ENCODE measurements at places on chromosomes 5 and 9.

DNA sequence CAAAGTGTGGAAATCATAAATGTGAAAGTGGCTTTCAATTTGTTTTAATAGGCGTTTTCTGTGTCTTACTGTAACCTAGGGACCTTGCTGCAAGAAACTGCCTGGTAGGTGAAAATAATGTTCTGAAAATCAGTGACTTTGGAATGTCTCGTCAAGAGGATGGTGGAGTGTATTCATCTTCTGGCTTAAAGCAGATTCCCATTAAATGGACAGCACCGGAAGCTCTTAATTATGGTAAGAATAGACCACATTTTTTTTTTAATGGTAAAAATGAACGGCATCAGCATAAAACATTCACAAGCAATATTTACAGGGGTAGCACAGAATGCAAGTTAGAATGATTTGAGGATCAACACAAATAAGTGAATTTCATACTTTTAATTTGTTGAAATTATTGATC, 229.1 kb downstream of the PJA2 start:
- DNase-seq = no peak

DNA sequence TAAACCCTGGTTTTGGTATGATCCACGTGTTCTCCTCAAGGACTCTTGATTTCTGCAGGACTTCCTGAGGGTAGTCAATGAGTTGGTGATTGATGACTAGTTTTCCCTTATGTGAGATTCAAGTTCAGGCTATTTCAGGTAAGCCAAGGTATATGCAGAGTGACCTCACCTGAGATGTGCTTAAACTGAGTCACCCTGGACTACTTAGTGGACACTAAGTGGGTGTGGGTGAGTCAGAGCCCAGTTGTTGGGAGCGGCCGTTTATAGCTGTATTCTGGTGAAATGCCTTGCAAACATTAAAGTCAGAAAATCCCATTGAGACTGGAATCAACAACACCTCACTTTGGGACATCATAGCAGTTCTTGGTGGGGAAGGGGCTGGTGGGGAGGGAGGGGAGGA, 62.9 kb downstream of the SLC28A3 start:
- DNase-seq = no peak

DNA sequence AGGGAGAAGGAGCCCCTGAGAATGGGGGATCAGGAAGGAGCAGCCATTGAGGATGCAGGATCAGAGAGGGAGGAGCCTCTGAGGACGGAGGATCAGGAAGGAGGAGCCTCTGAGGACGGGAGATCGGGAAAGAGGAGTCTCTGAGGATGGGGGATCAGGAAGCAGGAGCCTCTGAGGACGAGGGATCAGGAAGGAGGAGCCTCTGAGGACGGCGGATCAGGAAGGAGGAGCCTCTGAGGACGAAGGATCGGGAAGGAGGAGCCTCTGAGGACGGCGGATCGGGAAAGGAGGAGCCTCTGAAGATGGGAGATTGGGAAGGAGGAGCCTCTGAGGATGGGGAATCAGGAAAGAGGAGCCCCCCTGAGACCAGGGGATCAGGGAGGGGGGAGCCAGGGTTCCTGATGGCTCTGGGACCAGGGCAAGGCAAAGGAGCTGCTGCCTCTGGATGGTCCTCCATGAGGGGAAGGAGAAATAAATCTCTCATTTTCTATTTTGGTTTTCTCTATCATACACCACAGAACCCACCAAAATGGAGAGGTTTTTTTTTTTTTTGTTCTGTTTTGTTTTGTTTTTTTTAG, 22.6 kb upstream of the SARDH start:
- DNase-seq = no peak

DNA sequence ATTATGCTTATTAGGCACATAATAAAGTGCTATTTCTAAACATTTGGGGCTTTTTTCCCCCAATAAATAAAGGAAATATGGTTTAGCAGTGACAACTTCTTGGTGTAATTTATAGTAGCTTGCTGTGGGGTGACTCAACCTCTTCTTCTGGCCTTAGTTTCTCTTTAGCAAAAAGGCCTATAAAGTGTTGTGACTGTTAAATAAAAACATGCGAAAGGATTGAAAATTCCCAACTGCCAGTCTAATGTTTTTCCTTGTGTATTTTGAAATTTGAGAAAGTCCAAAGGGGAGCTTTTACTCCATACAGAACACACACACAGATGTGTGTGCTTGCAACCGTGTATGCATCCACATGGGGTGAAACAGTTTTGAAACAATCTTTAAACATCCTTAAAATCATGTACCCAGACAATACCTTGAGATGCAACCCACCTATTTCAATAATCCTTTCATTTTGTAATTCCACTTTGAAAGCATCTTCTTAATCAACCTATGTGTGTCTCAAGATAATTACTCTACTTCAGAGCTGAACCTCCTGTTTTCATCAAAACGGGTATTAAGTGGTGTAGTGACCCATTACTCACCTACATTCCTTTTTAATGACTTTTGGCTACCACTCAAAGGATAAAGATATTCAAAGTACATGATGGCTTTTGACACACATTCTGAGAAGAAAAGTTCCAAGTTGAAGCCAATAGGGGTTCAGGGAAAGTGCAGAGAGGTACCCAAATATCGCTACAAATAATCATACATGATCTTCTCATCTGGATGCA, 123.8 kb downstream of the DROSHA start:
- no peak for DNase-seq

DNA sequence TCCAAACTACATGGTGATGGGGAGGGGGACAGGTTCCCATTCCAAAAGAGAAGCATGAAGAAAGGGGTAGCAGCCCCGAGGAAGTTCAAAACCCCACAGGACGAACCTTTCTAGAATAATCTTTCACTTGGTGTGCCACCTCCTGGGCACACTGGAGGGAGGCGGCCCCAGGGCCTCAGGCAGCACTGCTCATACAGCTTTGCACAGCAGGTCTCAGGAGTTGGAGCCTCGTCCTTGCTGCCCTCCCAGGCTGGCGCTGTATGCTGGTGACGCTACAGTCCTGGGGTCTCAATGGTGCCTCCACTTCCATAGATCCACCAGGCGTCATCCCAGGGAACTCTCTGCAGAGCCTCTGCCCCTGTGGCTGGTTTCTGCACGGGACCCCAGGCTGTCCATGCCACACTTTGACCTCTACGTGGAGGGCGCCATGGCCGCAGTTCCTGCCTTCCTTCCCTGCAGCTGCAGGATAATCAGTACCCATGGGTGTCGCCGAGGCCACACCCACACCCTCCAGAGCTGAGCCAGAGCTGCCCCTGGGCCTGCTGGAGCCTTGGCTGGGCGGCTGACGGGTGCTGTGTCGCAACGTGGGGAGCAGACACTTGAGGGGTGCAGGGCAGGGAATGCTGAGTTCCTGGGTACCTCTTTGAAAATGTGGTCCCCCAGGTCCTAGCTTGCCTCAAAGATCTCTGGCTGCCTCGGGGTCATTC, 95.3 kb downstream of the COL5A1 start:
- DNase-seq = no peak

- DNase-seq = no peak
Measured at GRCh38 chr9:752681-753200, 88.8 kb upstream of the DMRT1 start.

GRCh38 chr9:121275781-121276658, 8.1 kb downstream of the GSN start:
- no peak for DNase-seq

DNA sequence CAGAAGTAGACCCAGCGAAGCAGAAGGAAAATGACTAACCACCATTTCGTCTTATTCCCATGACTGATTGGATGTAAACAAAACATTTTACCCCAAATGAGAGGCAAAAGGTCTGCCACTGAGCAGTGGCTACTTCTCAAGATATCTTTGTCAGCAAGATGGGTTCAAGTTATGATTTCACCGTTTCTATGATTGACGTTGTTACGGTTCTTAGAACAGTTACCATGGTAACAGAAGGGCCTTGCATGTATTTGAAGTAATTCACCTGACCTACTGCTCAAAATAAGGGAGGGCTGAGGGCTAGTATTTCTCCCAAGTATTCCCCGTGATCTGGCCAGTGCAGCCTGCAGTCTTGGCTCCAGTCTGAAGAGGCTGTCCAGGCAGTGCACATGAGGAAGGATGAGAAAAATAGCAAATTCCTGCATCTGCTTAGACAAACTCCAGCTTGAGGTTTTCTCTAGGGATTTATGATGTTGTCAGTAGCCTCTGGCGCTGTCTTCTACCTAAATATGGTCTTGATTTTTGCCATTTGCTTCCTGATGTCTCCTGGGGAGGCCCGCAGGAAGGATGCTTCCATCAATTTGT, 372.7 kb downstream of the TMEM38B start:
- no peak for DNase-seq

DNA sequence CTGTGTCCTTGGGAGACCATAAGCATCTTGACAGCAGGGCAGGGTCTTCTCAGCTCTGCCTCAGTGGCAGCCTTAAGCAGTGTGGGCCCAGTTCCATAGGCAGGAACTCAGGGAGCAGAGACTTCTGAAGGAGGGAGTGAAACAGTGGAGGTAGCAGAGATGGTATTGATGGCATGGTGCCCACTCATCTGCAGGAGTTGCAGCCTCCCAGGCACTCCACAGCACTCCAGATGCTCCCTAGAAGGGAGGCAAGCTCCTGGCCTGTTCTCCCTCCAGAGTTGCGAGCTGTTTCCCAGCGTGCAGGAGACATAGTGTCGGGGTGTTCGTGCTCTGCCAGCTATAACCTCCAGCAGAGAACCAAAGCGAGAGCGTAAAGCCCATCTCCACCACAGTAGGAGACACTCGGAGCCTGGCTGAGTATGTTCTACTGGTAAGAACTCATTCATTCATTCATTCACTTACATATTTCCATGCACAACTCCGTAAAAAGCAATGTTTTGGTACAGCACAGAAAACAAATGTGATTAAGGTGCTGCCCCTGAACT, 31.4 kb upstream of the UNC5A start:
- no peak for DNase-seq

DNA sequence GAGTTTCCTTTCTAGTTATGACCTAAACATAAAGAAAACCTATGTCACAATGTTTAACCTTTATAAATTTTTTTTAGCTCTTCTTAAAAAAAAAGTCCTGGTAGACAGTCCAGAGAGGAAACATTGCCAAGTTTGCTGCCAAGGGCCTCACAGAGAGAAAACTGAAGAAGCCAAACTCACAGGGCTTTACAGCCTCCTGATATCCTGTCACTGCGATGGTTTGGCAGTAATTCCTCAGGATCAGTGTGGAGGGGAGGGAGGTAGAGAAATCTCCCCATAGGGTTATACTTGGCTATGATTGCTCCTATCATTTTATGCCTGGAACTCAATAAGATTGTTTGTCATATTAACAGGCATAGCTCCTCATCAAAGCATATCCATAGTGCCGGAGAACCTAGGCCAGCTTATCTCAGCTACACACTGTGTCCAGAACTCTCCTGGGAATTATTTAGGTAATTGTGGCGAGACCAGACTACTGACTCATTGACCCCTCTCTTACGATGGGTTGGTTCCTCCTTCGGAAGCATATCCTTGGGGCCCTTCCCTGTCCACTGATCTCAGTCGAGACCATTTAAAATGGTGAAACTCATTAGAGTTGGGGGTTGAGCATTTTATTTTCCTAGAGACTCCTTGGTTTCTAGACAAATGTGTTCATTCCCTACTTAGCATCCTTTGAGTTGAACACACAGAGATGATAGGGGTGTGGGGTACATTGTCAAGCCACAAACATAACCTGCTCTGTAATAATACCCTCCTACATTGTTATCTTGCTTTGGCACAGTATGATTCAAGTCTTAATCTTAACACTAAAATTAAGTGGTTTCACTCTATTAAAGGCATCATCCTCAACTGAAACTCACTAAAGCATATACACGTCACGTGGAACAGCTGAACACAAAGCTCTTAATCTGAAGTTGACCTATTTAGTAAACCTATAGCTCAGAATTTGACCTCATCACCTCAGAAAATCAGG, 53.4 kb upstream of the TMC1 start:
- DNase-seq = no peak

DNA sequence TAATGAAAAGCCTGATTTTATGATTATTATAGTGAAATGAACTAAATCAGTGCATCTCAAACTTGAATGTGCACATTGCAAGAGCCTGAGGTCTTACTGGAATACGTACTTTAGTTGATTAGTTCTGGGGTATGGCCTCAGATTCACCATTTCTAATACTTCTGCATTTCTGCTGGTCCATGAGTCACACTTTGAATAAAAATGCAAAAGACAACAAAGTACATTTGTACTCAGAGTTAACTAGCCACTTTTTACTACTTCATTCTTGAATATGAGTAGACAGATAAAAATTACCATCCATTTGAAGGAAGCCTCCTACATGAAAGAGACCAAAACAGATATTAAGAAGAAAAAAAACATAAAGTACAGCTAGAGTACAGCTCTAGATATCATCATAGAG, 27.1 kb upstream of the PRR16 start:
- DNase-seq = no peak

DNA sequence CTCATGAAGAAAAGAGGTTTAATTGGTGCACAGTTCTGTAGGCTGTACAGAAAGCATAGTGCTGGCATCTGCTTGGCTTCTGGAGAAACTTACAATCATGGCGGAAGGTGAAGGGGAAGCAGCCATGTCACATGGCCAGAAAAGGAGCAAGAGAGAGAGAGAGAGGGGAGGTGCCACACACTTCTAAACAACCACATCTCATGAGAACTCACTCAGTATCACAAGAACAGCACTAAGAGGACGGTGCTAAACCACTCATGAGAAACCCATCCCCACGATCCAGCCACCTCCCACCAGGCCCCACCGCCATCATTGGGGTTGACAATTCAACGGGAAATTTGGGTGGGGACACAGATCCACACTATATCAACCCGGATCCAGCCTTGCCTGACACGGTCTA, 28.8 kb upstream of the IER5L start:
- no peak for DNase-seq

- DNase-seq = peak; percentile 71
Measured at GRCh38 chr9:127397646-127398274, 791 bp downstream of the SLC2A8 start.

DNA sequence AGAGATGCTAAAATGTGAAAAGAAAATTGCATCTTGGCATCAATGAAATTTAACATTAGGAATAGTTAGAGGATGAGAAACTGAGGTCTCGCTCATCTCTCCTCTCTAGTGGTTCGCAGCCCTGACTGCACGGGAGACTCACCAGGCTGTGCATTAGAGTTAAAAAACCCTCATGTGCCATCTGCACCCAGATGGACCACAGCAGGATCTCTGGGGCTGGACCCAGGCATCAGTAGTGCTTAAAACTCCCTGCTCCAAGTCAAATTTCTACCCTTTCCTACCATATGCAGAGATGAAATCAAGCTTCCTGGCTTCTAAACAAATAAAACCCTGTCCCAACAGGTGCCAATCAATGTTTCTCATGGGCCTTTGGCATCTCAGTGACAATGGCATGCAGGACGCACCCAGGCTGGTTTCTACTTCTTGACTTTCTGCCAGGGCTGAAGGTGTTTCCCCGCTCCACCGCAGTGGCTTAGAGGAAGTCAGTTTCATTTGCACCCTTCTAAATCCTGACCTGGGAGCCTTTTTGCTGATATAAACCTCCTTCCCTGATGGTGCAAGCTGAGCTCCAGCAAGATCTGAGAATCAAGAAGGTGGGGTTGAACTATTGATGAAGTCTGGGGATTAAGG, 132.6 kb downstream of the NSG2 start:
- DNase-seq = no peak
